SK-MEL-5 (cell line): ENCODE measurements at places on chromosomes 16 and 17. TPM values are rescaled to one million over a fixed set of nuclear protein-coding genes. Genes with fewer than 3 reads are reported as not detected.

- no peak for DNase-seq
These were observed 12.4 kb downstream of the MRPL58 start for GRCh38 chr17:75024686-75025397.

Gene EXOC3L1
- not detected in 2 replicates for total RNA-seq

- no peak for DNase-seq
These were observed 3.9 kb upstream of the NFAT5 start for GRCh38 chr16:69561901-69562300.

DNA sequence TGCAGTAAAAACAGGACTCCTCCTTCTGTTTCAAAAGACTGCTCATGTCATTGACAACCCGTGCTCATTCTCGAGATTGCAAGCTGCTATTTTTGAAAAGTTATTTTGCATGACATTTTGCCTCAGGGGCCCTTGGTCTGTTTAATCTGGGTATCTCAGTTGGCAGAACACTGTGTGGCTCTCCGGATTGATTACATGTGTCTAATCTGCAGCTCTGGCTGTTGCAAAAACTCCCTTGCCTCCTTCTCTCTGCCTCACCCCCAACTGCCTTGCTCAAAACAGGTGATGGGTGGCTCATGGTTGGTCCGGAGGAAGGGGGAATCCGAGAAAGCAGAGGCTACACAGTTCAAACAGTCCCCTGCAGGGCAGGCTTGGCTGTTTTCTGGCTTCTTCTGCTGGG lies 25.3 kb downstream of the GINS3 start:
- DNase-seq, result peak; percentile 38

DNA sequence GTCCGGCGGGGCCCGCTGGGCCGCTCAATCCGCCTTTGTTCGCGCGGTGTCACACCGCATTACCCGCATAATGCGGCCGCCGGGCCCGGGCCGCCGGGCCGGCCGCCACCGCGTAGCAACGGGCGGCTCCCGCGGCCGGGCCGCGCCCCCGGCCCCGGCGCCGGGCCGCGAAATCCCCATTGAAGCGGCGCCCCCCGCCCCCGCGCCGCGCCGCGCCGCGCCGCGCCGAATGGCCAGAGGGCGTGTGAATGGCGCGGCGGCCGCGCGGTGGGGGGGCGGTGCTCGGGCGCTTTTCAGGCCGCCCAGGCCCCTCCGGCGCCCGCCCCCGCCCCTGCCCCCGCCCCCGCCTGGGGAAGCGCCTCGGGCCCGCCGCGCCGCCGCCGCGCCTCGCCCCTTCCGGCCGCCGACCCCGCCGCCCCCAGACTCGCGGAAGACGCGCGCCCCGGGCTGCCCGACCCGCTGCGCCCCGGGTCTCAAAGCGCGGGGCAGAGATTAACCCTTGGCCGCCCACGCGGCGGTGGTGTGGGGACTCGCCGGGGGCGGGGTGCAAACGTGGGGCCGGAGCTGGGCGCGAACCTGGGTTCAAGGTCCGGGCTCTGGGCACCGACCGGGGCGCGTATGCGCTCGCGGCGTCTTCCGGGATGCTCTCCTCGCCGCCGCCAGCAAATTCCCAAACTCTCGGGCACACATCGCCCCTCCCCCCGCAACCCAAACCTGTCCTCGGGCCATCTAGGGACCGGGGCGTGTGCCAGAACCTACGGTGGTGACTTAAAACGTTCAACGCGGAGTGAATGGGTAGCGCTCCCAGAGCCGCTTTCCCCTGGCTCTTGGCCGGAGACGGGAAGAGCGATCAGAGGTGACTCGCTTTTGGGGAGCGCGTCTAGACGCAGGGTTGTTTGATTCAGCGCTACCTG lies 46.7 kb downstream of the WNT3 start:
- no peak for DNase-seq

GRCh38 chr16:1691956-1692355 lies 13.9 kb downstream of the JPT2 start:
- DNase-seq, result no peak

GRCh38 chr17:8839410-8839935 lies 28.0 kb downstream of the PIK3R6 start:
- no peak for DNase-seq

Gene DNAH9
- 2.9 and 3.6 TPM in 2 replicates for total RNA-seq

GRCh38 chr16:79776243-79776847 lies 175.8 kb upstream of the MAF start:
- DNase-seq, result peak; percentile 22

DNA sequence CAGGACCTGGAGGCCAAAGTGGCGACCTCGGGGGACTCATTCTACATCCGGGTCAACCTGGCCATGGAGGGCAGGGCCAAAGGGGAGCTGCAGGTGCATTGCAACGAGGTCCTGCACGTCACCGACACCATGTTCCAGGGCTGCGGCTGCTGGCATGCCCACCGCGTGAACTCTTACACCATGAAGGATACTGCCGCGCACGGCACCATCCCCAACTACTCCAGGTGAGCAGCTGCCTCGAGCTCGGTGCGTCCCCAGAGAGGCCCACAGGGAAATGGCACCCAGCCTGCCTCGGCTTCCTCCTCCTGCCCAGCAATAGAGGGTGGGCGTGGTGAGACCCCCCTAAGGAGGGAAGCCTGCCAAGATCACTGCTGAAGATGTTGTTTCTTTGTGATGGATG lies 17.9 kb downstream of the SGSH start:
- DNase-seq, result no peak

DNA sequence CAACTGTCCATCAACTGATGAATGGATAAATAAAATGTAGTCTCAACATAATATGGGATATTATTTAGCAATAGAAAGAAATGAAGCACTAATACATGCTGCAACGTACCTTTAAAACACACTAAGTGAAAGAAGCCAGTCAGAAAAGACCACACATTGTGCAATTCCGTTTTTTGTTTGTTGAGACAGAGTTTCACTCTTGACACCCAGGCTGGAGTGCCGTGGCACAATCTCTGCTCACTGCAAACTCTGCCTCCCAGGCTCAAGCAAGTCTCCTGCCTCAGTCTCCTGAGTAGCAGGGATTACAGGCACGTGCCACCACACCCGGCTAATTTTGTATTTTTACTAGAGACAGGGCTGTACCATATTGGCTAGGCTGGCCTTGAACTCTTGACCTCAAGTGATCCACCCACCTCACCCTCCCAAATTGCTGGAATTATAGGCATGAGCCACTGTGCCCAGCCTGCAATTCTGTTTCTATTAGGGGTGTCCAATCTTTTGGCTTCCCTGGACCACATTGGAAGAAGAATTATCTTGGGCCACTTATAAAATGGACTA lies 40.1 kb downstream of the SCNN1B start:
- DNase-seq, result no peak

Gene KRTAP1-1
- not detected in 2 replicates for total RNA-seq

GRCh38 chr17:7403043-7403726 lies 712 bp downstream of the TMEM256 start:
- DNase-seq, result peak; percentile 42

GRCh38 chr16:29312835-29313558 lies 93.5 kb downstream of the NPIPB11 start:
- DNase-seq, result no peak

Gene RDM1
- 0.40 and 0.45 TPM in 2 replicates for total RNA-seq

Gene TBC1D3K
- not detected in 2 replicates for total RNA-seq
